ENCODE measurements at places on chromosomes 5 and 9. TPM values are rescaled to one million over a fixed set of nuclear protein-coding genes. Genes with fewer than 3 reads are reported as not detected.

DNA sequence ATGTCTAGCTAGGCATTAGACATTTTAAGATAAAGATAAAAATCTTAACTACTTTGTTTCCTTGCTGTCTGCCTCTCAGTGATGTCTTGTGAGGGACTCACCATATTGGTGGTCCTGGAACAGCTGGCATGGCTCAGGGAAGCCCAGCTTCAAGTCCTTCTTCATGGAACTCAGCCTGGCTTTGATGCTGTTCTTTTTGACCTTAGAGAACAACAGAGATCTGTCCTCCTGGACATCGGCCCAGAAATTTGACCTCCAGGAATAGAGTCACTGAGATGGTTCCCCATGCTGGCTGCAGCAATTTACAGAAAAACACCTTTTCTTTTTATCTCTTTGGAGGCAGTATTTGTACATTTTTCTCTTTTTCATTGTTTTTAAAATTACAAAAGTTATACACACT is 235.5 kb upstream of the WWC1 start:
- no peak for DNase-seq

DNA sequence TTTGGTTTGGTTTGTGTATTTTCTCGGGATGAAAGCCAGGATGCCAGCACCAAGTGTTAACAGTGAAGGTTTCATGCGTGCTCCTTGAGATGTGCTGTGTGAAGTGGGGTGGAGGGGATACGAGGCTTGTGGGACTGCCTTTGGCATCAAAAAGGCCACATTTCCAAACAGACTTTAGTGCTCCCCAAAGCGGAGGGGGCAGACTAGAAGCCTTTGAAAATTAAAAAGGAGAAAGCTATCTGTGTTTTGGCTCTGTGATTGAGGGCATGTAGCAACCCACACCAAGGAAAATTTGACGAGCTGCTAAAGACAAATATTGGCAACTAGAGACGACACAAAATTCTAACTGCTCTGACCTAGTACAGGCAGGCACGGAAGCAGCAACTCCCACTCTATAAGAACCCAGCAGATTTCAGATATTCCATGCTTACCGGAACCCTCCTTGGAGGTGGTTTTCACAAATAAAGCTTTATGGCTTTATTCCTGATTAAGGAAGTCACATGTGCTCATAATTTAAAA is 154.5 kb downstream of the ARSB start:
- DNase-seq: no peak

DNA sequence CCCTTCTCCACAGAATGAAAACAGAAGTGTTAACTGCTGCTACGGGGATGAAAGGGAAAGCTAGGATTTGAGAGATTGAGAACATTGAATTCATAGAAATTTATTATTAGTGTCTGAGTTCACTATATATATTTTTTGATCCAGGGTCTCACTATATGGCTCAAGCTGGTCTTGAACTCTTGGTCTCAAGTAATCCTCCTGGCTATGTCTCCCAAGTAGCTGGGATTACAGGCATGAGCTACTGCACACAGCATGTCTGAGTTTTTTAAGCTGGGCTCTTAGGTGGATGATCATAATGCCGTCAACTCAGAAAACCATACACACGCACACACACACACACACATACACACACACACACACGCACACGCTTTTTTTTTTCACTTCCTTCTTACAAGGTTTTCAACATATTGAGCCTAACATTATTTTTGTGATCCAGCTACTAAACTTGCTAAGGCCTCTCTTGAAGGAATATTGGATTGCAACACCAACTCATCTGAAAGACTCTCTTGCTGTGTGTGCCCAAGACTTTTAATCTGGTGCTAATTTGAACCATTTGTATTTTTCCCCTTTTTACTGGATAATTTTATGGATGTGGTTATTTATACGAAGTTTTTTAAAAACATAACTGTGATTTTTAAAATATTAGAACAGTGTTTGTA is 1045.4 kb downstream of the DTWD2 start:
- no peak for DNase-seq

The ASS1 gene
- 195 TPM for total RNA-seq

DNA sequence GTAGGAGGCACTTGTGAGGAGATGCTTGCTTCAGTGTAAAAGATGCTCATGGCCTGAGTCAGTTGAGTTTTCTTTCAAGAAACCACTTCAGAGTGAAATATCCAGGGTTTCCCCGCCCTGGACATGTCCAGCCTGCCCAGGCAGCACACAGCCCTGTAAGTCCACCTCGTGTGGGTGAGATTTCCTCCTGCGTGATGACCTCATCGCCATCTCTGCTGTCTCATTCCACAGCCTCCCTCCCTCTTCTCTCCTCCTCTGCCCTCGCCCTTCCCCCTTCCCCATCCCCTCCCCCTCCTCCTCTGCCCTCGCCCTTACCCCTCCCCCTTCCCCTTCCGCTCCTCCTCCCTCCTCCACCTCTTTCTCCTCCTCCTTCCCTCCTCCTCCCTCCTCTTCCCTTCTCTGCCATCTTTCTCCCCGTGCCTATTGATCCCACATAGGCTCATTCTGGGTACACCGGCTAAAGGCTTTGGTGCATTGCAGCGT is 34.0 kb upstream of the NCS1 start:
- peak; percentile 97 for DNase-seq

DNA sequence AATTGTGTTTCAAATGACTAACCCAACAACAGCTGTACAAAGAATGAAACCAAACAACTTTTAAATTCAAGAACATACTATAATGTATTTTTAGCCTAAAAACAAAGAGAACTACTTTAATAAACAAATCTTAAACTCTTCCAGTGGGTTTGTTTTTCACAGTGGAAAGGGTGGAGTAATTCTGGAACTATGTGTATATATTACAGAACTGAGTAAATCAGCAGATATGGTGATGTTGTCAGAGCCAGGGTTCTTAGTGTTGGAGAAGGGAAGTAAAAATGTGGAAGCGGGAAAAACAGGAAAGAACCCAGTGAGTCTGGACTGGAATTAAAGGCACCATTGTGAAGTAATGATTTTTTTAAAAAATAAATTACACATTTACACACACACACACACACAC is 144.9 kb downstream of the CDK5RAP2 start:
- no peak for DNase-seq

DNA sequence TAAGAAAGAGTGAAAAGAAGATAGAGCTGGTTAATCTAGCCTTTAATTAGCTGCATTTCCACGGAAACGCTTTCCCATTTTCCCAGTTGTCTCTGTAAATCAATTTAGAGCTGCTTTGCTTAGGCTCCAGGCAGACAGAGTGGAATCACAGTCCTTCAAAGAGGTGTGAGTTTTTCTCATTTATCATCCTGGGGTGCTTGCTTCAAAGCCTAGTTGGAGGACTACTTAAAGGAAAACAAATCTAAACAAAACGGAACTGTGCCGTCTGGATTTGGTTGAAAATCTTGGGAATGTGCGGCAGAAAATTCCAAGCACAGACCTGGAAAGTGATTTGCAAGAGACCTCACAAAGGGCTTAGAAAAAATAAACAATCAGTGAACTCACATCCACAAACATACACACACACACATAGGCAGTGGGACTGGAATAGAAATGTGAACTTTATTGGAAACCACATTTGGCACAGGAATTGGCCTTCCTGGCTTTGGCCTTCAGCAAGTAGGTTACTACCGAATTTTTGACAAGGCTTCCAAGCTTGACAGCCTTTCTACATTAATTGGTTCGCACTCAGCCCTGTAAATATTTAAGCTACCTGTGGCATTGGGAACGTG is 235.2 kb upstream of the SLC24A2 start:
- no peak for DNase-seq

GRCh38 chr5:83744821-83745220 is 24.2 kb upstream of the HAPLN1 start:
- DNase-seq: no peak
